ENCODE measurements at places on chromosomes 3 and 15.

- no peak for DNase-seq
These were observed 31.3 kb upstream of the LYSMD4 start for GRCh38 chr15:99764522-99764921.

DNA sequence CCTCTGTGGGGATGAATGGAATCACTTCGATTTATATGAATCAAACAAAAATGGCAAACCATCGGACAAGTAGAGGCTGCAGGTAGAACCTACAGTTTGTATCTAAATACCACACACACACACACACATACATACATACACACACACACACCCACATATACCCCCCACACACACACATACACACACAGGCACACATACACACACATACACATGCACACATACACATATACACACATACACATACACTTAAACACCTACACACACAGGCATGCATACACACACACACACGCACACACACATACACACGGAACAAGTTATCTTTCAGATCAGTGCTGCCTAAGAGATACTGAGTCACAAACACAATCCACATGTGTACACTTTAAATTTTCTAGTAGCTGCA lies 24.3 kb downstream of the HEG1 start:
- no peak for DNase-seq

GRCh38 chr3:57000012-57000411 lies 60.5 kb upstream of the SPATA12 start:
- DNase-seq = no peak

DNA sequence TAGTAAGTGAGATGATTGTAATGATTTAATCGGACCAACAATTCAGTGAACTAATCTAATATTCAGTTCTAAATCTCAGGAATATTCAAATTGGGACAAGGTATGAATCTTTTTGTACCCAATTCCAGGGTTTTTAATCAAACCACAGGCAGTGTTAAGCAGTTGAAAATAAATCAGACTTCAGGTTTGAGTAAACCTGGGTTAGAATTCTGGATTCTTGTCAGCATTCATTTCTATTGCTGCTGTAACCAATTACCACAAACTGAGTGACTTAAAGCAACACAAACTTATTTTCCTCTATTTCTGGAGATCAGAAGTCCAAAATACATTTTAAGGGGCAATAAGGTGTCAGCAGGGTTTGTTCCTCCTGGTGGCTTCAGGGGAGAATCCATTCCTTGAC lies 208.4 kb upstream of the ZPLD1 start:
- DNase-seq = no peak

DNA sequence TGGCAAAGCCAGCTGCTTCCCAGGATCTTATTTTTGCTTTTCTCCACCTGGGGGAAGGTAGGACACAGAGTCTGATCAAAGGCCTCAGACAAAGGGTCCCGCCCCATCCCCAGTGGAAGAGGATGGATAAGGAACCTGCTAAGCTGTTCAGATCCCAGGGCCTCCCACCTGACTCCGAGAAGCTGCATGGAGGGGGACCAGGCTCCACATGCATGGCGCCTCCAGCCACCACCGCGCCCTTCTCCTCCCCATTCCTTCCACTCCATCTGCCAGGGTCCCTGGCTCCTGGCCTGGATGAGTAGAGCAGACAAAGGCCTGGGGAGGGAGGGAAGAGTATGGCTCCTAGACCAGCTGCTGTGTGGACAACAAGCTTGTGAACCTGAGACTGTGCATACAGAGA lies 20.0 kb upstream of the CRABP1 start:
- no peak for DNase-seq

GRCh38 chr15:31280046-31280830 lies 46.4 kb upstream of the KLF13 start:
- DNase-seq = no peak

- no peak for DNase-seq
These were observed 759 bp upstream of the TTBK2 start for GRCh38 chr15:42921342-42921731.

GRCh38 chr15:61084472-61084871 lies 144.6 kb downstream of the RORA start:
- no peak for DNase-seq

DNA sequence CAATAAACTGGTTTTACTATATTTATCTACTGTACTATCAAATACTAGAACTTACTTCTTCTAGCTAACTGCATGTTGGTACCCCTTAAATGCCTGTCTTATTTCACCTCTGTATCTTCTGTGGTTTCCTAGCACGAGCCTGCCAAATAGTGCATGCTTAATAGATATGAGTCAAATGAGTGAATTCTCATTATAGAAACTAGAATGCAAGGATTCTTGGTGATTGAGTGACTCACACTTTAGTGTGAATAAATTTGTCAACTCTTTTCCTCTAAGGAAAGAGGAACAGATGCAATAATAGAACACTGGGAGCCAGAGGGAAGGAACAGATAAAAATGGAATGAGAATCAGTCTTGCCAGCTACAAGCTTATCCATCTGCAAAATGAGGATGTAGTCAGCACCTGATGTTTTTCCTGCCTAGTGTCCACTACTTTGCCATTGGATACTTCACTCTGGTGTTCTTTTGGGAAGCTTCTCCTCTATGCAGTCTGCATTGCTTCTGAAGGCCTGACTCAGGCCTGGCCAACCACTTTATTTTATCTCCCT lies 189.1 kb upstream of the CADPS start:
- no peak for DNase-seq

- DNase-seq = no peak
These were observed 69.9 kb downstream of the CRTC3 start for GRCh38 chr15:90599644-90600043.

DNA sequence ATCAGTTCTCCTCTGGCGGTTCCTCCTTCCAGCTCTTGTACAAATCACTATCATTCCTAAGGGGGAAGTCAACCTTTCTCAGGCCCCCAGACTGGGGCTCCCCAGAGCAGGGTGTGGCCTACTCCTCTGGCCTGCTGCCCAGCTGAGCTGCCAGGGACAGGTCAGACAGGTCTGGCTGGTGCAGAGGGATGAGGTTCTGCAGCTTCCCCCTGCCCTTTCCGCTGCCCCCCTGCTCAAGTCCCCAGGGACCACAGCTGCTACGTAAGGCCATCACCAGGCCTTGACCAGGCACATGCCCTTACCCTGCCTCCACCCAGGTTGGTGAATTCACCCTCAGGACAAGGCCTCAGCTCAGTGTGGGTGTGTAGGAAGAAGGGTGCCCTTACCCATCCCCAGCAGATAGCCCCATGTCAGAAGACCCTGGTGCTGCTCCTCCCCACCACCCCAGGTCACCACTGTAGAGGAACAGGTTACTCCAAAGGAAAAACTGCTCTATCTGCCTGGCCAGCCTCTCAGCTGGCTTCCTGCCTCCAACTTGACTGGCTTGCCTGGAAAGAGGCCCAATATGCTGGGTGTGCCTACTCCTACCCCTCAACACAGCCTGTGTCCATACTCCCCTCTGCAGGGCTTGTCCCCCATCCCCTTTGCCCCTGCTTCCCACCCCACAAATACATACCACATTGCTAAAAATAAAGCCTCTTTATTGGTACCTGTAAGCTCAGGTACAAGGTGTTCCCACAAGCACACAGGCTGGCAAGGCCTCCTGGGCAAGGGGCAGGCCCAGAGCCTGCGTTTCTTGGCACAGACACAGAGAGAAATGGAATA lies 12.0 kb downstream of the CSRNP1 start:
- no peak for DNase-seq

GRCh38 chr15:93478947-93479346 lies 389.9 kb upstream of the RGMA start:
- DNase-seq = no peak

DNA sequence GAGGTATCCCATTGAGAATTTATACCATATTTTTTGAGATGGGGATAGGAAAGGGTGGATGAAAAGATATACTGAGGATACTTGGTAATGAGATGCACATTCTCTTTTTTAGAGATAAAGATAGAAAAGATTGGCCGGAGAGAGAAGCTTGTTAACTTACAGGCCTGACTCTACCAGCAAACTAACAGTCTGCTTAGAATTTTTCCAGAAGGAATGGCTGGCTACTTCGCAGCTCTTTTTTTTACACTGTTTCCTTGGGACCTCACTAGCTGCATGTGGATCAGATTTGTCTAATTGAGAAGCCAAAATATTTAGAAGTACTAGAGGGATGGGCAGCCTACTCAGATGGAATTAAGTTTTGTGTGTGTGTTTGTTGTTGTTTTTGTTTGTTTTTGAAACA lies 586.6 kb downstream of the TAFA4 start:
- no peak for DNase-seq

- DNase-seq = no peak
These were observed 733.0 kb downstream of the TUSC7 start for GRCh38 chr3:117442566-117442965.

GRCh38 chr3:71721651-71722157 lies 3.5 kb downstream of the EIF4E3 start:
- DNase-seq = no peak

DNA sequence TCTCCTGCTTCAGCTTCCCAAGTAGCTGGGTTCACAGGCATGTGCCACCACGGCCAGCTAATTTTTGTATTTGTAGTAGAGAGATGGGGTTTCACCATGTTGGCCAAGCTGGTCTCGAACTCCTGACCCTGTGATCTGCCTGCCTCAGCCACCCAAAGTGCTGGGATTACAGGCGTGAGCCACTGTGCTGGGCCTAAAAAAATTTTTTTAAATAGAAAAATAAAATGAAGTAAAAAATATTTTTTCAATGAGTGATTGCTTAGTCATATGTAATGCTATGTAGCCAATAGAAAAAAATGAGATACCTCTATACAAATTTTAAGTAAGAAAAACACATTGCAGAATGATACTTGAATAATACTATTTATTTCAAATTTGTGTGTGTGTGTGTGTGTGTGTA lies 27.9 kb upstream of the SLC30A4 start:
- no peak for DNase-seq

- DNase-seq = peak; percentile 90
These were observed 8.2 kb upstream of the GRIP2 start for GRCh38 chr3:14548321-14548729.

DNA sequence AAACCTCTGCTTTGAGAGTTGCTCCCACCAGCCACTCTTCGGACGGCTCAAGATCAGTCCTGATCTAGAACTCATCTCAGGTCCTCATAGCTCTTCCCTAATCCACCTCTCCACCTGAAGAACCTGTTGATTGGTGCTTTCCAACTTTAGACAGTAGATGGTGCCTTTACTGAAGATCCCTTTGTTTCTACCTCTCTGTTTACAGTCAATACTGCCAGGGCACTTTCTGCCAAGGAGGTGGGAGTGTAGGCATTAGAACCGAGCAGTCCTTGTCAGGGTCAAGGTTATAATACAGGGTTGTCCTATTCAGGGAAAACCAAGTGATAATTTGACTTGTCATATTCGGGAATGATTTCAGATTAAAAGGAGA lies 1.2 kb downstream of the CGNL1 start:
- peak; percentile 57 for DNase-seq

DNA sequence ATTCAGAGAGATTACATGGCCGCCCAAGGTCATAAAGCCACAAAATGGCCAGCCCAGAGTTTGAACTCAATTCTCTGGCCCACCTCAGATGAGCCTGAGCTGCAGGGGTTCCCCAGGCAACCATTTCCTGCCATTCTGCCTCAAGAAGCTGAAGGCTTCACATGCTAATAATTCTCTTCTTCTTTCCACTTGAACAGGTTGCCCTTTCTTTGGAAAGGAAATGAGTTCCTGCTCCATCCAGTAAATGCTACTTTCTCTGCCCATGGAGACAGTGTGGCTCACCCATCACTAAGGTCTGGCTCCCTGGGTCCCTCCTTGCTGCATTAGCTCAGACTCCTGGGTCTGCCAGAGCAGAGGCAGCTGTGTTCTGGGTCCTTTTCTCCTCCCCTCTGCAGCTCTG lies 48.2 kb downstream of the TRIM42 start:
- DNase-seq = no peak

DNA sequence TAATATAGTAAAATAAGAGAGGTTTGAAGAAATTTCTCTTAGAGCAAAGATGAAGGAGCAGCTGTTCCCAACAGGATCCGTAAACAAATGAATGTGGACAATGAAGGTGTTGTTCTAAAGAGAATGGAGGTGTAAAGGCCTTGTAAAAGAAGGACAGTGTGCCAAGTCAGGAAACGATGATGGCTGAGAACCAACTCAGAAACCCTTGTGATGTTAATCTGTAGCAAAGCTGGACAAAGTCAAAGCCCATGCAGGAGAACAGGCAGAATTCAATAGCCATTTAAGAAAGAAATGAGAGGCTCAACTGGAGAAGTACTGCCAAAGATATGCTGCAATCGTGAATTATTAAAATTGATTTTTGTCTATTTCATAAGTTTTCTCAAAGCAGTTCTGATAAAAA lies 192.2 kb downstream of the MBNL1 start:
- DNase-seq = no peak

DNA sequence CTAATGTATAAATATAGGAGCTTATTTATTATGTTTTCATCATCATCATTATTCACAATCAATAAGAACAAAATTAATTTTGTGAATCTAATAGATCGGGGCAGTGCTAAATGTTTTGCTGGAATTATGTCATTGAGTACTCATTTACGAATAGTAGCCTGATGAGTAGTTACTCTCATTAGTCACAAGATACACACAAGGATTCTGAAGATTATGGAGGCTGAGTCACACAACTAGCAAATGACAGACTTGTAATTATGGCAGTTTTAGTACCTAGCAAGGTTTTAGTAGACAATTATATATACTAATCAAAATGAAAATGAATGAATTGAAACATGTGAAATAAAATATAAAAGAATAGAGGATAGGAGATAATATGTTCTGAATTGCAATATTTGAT lies 954.2 kb downstream of the CADM2 start:
- DNase-seq = no peak

Data from 8988T (cell line).